ENCODE measurements at places on chromosomes 3 and 15. TPM values are rescaled to one million over a fixed set of nuclear protein-coding genes. Genes with fewer than 3 reads are reported as not detected.

HCLS1 gene
- 17.3 TPM for total RNA-seq

DNA sequence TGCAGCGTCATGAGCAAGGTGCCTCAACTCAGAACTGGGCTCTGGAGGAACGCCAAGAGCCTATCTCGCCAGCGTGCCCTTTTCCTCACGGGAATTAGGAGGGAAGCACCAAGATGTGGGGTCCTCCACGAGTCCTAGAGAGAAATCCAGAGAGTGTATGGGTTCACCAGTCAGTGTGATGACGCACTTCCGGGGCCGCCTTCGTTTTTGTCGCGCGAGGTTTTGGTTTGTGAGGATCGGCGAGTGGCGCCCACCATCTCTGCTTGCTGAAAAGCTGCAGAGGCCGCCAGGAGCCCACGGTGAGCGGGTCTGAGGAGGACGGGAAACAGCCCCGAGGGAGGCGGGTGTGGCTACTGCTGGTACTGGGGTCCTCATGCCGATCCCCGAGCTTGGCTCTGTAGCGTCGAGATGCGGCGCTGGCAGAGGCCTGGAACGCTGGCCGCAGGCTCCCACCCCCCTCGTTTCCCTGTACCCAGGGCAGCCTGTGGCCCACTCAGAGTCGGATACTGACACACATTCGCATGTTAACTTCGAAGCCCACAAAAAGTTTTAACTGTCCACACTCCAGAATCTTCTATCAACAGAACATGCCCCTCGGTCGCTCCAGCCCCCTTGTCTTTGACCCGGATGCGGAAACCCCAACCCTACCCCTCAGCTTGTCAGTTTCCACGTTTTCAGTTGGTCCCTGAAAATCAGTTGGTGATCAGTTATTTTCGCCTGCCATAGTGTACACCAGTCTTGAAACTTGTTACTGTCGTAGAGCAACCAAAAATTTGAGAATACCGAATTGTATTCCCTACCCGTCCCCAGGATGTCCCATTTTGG is 30.4 kb downstream of the ZNF662 start:
- DNase-seq: no peak

- DNase-seq: peak; percentile 99
These were observed 38.4 kb upstream of the CGNL1 start for GRCh38 chr15:57337868-57338411.

PLSCR5 gene
- total RNA-seq: not detected

DNA sequence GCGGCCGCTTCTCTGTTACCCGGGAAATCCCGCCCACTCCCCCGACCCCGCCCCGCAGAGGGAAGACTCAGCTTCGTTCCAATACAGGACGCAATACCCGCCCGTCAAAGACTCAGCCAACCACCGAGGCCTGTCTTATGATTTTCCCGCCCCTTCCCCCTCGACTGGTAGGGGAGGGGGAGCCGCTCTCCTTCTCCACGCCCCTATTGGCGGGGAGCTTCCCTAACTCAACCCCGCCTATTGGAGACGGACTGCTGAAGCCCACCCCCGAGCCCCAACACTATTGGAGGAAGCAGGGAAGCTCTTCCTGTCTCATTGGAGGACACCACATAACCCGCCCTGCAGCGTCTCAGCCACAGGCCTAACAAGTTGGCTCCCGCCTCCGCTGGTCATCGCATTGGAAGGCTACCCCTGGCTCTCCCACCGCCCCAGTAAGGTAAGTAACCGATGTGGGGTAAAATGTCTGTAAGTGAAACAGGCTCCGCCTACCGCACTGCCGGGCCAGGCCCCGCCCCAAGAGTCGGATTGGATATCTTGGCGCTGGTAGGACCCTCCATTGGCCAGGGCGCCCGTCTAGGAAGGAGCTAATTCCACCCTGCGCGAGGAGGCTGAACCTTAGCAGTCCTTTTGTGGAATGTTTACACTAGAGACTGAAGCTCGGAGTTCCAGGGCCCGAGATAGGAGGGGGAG is at the start of gene SIN3A:
Gene SIN3A (minus strand): TSS at position 17 of the 690 bp plus-strand sequence. CDS start 21,315 bp downstream, outside the sequence.
- DNase-seq: peak; percentile 100

SCG5 gene
- total RNA-seq: 0.39 TPM

DNA sequence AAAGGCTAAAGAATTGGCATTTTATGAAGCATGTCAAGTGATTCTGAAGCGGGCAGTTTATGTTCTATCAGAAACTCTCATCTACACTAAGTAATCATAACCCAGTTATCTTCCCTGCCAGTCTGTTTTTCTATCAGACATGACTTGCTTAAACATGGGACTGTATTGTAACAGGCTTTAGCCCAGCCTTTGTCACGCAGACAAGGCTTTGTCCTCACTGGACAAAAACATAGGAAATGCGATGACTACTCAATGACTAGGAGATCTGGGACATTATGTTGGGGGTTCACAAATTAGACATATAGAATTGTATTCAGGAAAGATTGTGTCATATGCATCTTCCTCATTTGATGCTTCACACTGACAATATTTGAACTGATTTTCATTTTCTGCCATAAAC is 115.5 kb downstream of the GADL1 start:
- peak; percentile 51 for DNase-seq

CHRNA7 gene
- total RNA-seq: 0.38 TPM

GRCh38 chr15:80778964-80779657 is at the start of gene CEMIP:
Gene CEMIP (plus strand): TSS chr15:80779370. CDS start chr15:80873880, 94,510 bp downstream.
- peak; percentile 40 for DNase-seq

GRCh38 chr3:125212091-125212508 is 448 bp downstream of the SLC12A8 start:
- no peak for DNase-seq

GRCh38 chr3:116716490-116716889 is 6.9 kb downstream of the TUSC7 start:
- no peak for DNase-seq

DNA sequence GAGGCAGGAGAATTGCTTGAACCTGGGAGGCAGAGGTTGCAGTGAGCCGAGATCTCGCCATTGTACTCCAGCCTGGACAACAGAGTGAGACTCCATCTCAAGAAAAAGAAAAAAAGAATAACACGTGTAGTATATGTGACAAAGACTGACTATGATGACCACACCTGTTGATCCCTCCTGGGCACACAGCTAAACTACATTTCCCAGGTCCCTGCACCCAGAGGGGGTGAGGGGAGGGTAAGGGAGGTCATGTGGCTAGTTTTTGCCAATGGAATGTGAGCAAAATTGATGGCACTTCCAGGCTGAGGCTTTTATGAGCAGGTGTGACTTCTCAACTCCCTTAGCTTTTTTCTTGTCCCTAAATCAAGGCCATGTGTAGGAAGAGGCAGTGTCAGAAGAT is 58.2 kb downstream of the KLHL6 start:
- DNase-seq: no peak

DNA sequence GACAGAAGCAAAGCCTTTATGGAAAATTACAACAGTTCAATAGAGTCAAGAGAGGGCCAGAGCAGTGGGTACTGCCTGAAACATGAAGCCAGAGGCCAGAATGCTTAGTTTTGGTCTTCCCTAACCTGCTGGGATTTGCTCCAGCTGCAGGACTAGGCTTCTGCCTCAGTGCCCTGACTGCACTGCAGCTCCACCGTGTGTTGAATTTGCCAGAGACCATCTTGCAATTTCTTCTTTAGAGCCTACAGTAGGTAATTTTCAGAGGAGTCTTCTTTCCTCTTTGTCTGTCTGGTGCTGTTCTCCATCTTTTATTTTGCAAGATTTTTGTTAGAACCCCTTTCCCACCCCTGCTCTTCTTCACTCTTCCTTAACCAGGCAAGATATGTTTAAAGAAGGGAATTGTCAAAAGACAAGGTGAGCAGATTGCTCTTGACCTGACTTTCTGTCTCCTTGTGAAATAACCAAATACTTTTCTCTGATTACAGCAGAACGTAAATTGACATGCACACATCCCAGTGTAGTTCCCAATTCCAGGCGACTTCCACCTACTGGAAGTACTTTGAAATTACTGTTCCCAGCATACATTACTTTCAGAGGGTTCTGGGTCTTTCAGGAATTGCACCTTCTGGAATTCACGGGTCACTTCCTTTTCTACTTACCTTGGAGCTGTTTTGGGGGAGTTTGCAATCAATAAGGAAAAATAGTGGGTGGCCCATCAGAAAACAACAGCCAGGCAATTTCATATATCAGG is 161.2 kb downstream of the MINAR1 start:
- DNase-seq: no peak

- DNase-seq: no peak
These were observed 29.4 kb downstream of the CRTC3 start for GRCh38 chr15:90559119-90559518.

DNA sequence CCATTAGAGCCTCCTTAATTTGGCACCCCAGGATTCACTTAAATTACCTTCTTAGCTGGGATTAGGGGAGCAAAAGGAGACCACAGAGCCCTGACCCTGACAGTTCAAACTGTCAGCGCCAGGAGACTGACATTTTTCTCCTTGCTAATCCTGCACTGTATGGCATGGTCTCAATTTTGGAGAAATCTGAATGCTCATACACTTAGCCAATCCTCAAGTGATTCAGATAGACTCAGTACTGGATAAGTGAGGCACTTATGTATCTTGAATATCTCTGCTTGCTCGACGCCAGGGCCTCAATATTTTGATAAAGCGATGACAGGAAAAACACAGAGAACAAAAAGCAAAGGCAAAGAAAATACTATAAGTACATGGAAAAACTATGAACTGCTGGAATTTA is 375.9 kb upstream of the WNT5A start:
- DNase-seq: no peak

GRCh38 chr3:35690271-35690670 is 50.9 kb downstream of the ARPP21 start:
- DNase-seq: no peak

GRCh38 chr15:26850161-26850560 is 16.7 kb upstream of the GABRA5 start:
- DNase-seq: no peak

- peak; percentile 60 for DNase-seq
These were observed 54.5 kb downstream of the CPN2 start for GRCh38 chr3:194296454-194297263.

GRCh38 chr3:40731445-40731844 is 206.7 kb downstream of the ZNF621 start:
- DNase-seq: no peak

- no peak for DNase-seq
These were observed 158.7 kb upstream of the UBE2E2 start for GRCh38 chr3:23044463-23044862.

GRCh38 chr15:20340331-20340811 is 201.2 kb downstream of the GOLGA6L6 start:
- DNase-seq: no peak

TICRR gene
- 2.7 TPM for total RNA-seq

DNA sequence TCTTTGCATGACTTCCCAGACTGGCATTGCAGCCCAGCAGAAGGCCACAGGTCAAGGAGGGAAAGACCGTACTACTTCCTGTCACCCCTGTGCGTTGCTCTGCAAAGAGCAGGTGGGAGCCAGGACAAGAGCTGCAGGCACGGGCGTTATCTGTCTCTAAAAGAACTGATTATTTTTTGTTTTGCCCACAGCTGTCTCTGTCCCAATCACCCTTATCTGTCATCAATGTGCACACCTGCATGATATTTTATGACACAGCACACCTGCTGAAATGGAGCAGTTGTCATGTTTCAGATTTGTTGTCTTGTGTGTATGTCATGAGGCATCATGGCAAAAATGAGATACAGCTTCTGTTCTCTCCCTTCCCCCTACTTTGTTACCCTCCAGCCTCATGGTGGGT is 58.8 kb downstream of the SLCO3A1 start:
- DNase-seq: no peak

KLHL24 gene
- total RNA-seq: 95.8 TPM

DNA sequence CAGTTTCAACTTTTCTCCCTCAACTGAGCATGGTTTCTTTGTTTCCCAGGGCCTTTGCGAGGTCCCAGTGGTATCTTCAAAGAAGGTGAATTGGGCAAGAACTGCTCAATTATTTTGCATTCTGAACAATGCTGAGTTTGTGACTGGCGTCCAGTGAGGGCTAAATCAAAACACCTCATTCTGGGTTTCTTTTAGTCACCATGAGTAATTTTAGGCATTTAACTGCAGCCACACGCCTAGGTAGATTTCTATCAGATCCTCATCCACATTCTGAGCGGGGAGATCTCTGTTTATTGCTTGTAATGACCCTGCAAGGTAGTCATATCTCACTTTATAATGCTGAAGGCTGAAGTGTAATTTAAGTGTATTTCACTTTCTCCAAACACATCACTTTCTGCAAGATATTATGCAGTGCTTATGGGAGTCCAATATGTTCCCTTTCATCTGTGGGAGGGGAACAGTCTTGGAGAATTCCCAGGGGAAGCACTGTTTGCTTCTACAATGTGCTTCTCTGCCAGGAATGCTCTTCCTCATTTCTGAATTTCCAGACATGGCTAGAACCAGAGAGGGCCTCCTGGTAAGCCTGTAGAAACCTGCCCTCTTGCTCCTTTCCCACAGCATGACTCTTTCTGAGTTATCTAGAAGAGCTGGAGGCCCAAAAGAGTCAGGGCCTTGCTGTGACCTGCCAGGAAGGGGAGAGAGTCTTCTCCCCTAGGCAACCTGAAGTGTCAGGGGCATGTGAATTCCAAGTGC is 91.7 kb downstream of the FRMD4B start:
- DNase-seq: no peak

DNA sequence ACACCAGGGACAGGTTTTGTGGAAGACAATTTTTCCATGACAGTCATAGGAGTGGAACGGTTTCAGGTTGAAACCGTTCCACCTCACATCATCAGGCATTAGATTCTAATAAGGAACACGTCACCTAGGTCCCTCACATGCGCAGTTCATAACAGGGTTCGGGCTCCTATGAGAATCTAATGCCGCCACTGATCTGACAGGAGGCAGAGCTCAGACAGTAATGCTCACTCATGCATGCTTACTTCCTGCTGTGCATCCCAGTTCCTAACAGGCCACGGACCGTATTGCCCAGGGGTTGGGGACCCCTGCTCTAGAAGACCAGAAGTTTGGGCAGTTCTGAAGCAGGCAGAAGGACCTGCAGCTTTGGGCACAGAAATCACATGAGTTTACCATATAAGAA is 61.5 kb downstream of the MYO1E start:
- no peak for DNase-seq

GRCh38 chr3:143970773-143971358 is 757 bp upstream of the DIPK2A start:
- peak; percentile 57 for DNase-seq

- DNase-seq: no peak
These were observed 16.6 kb downstream of the EAF1 start for GRCh38 chr3:15443826-15444524.

DNA sequence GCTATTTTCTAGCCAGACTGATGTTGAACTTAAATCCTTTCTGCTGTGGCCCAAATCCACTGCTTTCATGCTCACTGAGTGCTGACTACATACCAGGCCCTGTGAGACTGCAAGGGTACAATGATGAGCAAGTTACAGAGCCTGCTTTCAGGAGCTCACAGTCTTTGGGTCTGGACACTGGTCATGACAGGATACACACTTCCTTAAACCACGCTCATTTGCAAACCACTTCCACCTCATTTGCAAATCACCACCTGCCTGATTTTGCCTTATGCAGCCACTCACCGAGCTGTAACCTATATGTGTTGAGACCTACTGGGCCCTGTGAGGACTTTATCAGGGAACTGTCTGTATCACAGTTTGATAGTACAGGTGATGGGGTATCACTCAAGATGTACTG is 50.2 kb upstream of the LRRC58 start:
- DNase-seq: no peak

FBXW12 gene
- total RNA-seq: not detected

GRCh38 chr3:145981056-145981455 is 179.9 kb downstream of the PLOD2 start:
- no peak for DNase-seq
